Activated CD4-positive, alpha-beta T cell treated with anti-CD3 and anti-CD28 coated beads, Interleukin-2, Interleukin-4, amounts not matched to agents 100 ng/mL and 50 ng/mL, durations not matched to agents 16 hours and 8 hours (primary cell): ENCODE measurements at places on chromosomes 1 and 21.
A peak's percentile ranks its signal among the peaks of the same experiment; 100 is the strongest.

DNA sequence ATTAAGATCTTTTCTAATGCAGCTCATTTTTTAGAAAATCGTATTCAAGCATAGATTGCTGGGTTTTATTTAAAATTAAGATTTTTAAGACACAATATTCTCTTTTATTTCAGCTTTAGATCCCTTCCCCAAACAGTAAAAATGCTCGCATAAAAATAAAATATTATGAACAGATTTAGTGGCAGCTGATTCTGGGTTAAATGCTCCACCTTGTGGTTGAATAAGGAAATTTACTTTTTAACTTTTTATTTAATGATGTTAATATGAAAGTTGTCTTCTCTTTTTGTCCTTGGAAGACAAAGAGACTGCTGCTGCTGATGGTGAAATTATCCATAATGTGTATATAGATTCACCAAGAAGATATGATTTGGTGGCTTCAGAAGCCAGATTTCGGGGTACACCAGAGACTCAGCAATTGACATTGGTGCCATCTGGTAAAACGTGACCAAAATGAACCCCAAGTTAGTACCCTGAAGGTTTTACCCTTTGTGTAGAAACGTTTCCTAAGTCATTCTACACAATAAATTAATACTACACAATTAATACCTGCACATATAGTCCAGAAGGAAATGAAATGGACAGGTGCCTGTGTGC lies 128.0 kb downstream of the ADAMTS1 start:
- peak; percentile 15 for DNase-seq

DNA sequence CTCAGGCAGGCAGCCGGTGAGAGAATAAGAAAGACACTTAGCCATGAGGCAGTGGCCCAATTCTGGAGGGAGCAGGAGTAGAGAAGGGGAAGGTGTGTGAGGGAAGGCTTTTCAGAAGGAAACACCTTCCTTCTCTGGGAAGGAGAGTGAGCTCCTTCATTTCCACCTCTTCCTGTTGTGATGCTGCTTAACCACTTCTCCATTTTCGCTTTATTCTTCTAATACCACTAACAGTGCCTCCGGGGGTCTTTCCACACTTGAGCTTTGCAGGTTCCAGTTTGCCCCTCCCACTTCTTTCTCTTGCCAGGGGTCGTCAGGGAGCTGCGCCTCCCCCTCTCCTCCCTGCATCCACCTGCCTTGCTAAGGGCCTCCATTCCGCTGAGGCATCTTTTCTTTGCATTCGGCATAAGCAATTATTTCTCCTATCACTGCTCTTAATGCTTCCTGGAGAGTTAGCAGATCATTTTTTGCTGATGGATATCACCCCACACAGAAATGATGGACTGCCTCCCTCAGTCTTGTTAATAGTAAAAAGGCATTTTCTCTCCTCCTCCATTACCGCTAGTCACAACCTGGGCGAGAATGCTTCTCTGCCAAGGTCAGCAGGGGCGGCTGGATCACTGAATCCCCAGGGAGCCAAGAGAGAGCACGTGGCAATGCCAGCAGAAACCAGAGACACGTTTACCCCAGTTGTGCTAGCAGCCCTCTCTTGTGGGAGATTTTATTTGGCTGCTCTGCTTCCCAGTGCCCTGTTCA lies 74.8 kb downstream of the ELAVL4 start:
- no peak for DNase-seq

GRCh38 chr1:207815913-207816291 lies 64.0 kb downstream of the CD46 start:
- DNase-seq: peak; percentile 63

DNA sequence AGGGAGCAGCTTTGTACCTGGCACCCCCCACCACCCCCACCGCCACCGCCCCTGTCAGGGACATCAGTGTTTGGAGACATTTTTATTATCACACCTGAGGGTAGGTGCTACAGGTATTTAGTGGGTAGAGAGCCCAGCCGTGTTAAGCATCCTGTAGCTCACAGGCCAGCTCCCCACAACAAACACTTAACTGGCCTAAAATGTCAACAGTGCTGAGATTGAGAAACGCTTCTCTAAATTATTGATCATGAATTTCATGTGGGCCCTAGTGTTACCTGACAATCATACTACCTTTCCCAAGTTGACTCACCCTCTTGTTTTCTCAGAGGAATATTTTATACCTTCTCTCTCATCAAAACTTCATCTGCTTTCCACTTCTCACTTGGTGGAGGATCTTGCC lies 21.4 kb downstream of the ELF3 start:
- DNase-seq: no peak

- no peak for DNase-seq
Observed at GRCh38 chr1:242185731-242186130, 186.8 kb upstream of the MAP1LC3C start.

DNA sequence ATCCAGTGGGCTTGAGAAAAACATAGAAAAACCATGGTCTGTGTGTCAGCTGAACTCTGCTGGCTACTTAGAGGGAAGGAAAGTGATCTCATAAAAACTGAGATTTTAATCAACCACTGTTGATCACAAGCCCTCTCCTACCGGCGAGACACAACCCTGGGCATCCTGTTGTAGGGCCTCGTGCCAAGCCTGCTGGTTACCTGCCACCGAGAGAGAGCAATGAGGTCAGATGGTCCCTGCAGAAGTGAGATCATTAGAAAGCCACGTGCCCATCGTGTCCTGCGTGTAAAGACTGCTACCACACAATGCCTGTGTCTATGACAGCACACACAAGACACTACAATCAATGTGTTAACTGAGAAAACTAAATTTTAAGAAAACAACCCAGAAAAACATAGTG lies 41.7 kb upstream of the GPR153 start:
- DNase-seq: no peak

DNA sequence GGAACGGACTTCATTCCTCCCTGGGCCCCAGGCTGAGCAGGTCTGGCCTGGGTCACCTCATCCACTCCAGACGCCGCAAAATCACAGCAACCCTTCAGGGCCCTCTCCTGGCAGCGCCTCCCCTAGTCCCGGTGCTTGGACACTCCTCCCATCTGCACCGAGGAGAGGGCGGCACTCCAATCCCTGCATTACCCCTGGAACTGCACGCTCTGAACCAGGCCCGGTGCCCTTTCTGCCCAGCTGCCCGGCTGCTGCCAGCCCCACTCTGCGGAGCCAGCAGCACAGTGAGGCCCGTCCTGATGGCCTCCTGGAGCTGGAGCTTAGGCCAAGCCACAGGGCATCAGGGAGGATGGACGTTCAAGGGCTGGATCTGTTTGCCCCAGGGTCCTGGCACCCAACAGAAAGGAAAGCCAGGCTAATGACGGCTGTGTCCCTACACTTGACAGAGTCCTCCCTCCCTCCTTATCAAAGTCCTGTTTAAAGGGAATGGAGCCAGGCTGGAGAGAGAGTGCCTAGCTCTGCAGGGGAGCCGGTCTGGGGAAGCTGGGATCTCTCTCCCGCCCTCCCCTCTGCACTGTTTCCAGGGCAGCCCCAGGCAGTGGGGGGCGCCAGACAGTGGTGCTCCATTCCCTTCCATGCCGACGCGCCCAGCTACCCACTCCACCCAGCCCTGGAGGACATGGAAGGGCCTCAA lies 12.7 kb downstream of the COL6A2 start:
- DNase-seq: no peak

DNA sequence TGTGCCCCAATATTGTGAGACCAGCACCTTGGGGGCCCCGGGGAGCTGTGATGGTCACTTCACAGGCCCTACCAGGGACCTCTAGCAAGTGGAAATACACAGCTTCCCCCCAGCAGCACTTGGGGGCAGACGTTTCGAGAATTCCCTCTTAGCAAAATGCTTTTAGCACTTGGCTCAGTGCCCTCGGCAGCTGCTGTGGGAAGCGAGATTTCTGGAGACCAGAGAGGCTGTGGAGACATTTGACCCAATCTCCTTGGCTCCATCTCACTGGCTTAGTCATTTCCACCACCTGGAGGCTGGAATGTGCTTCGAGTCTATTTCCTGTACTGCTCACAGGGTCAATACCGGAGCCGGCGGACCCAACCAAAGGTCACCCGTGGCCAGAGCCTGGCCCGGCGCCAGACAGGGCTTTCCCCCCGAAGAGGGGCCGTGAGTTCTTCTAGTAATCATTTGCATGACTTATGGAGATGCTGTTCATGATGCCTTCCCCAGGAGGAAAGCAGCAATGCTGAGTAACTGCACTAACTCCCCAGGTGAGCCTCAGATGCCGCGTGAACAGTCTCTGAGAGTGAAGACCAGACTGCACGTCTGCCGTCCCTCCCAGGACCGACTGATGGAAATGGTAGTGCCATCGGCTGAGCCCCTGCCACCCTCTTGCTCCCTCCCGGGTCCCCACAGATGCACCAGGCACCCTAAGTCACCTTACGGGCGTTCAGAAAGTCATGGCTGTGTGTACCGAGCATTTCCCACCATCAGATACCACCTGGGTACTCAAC lies 4.4 kb upstream of the C2CD2 start:
- DNase-seq: no peak

GRCh38 chr1:110541906-110542395 lies 23.0 kb upstream of the KCNA10 start:
- DNase-seq: no peak

- peak; percentile 31 for DNase-seq
Observed at GRCh38 chr1:239987103-239987745, 104.5 kb upstream of the FMN2 start.

DNA sequence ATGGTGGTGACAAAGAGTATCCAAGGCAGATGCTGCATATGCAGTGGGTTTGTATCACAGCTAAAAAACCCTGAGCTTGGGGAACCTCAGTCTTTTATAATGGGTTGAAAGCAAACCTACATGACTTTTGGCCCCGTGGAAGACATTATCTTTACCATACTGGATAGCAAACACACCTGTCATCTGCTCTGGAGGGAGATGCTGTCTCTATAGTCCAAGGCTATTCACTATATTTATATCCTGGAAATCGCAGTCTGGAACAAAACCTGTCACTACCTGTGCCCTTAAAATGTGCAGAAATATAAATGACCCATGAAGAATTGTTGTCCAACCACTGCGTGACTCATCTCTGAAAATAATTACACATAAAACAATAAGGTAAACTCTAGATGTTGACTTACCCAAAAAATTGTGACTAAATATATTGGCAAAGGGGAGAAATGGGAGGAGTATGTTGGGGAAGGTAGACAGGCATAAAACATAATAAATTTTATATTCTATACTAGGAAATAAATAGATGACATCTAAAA lies 121.0 kb upstream of the CXADR start:
- DNase-seq: no peak

GRCh38 chr1:230509281-230509977 lies 83.3 kb upstream of the PGBD5 start:
- DNase-seq: no peak

GRCh38 chr1:167862432-167863076 lies 51.4 kb downstream of the ADCY10 start:
- DNase-seq: no peak
